NCI-H460 (cell line): ENCODE measurements at places on chromosomes 6 and 20.

DNA sequence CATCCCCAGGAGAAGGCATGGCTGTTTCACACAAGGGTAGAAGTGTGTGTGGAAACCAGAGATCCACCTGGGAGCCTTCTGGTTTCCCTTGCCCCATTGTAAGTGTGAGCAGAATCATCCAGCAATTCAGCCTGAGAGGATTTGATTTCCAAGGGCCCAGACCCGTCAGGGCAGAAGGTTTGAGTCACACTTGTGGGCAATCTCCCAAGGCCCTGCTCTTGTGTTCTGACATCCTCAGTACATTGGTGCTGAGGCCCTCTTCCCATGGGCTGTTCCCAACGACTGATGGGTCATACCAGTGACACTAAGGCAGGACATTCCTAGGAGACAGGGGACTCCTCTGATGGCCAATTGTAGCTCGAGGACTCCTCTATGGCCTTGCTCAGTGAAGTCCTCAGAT is 58.2 kb upstream of the POLR1H start:
- DNase-seq = no peak

- peak; percentile 4 for DNase-seq
Measured at GRCh38 chr6:44100088-44100550, 27.1 kb downstream of the MRPL14 start.

- no peak for DNase-seq
Measured at GRCh38 chr20:33647603-33648395, 14.3 kb upstream of the C20orf144 start.

DNA sequence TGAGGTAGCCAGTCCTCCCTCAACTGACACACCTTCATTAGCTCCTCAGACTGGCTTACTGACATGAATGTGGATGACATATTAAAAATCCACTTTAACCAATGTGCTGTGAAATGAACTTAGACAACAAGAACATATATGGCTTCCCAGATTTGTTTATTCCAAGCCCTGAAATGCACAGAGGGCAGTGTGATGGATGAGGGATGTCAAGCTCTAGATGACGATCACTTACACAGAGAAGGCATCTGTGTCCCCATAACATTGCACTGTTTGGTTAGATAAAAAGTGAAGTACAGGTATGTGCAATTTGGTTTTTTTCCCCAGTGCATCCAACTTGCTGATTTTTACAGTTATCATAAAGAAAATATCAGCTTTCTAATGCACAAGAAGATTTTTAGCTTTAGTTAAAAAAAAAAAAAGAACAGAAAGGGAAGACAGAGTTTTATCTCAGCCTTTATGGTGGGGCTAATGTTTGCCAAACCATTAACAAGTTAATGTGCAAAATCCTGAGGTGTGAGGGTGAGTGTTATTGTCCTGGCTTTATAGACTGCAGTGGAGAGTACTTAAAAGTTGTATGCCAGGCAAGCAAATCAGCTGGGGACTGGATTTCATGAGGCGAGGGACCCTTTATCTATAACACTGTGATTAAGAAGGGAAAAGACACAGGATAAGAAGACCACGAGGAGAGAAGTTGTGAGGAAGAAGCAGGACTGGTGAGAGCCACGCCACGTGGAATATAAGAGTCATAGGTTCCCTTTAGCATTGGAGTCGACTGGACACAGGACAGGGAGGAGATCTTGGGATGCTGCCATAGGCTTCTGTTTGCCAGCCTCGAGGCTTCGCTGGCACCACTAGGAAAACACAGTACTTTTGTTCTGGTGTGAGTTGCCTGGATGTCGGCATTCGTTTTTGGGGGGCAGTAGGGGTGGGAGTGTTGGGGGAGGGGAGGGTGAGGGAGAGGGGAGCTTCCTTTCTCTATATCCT is 90.0 kb upstream of the BACH2 start:
- no peak for DNase-seq

DNA sequence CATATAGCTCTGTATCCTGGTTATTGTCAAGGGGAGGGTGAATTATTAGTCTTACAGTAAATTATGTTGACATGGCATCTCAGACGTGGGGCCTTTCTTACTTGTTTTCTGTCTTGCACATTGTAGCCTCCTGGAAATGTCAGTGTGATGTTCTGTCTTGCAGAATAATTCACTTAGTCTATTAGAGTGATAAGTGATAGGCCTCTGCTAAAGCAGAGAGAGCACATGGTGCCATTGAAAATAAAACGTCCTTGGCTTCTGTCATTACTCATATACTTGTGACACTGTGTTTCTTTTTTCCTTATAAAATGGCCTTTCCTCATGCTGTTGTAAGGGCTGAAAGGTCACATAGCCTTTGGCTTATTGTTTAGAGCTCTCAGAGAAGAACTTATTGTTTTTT is 531.0 kb downstream of the EPM2A start:
- DNase-seq = no peak

GRCh38 chr6:56922645-56923044 is 32.3 kb upstream of the BEND6 start:
- no peak for DNase-seq

- DNase-seq = no peak
Measured at GRCh38 chr6:169075915-169076654, 177.6 kb downstream of the THBS2 start.

DNA sequence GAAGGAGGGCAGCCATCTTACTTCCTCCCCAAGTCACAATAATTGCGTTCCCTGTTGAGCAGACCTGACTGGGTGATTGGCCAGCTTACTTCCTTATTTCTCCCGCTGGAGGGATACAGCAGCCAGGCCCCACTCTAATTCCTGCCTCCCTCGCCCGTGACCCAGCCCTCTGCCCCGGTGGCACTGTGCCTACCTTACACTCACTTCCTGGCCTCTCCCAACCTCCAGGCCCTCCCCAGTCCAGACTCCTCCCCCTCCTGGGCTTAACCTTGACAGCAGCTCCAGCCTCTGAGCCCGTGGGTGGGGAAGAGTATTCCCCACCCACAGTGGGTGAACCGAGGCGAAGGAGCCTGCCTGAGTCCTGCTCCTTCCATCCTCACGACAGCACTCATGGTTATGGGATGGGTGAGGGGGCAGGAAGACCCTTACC is 3.0 kb downstream of the BAK1 start:
- no peak for DNase-seq

GRCh38 chr6:100392423-100392822 is 72.3 kb downstream of the SIM1 start:
- no peak for DNase-seq

GRCh38 chr6:11058406-11058805 is 14.3 kb upstream of the ELOVL2 start:
- DNase-seq = no peak

DNA sequence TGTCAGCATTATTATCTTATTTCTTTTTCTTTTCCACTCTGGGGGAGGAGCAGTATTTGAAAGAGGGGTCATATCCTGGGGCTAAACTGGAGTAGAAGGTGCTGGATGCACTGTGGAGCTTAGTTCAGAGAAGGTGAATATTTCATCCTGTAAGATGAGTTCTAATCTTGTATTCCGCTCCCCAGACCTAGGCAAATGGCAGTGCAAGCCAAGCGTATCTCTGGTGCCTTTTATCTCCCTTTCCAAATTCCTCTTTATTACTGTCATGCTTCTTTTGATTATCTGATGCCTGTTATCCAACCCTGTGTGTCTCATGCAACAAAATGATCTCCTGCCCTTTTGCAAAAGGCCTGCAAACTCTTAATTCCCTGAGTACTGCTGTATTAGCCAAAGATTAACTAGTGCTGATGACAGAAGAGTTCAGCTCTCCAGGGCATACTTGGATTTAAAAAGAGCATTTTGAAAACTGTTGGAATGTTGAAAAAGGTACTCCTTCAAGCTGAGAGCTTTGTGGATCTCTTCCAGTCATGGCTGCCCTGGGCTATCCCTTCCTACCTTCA is 138.0 kb downstream of the CARMIL1 start:
- no peak for DNase-seq

DNA sequence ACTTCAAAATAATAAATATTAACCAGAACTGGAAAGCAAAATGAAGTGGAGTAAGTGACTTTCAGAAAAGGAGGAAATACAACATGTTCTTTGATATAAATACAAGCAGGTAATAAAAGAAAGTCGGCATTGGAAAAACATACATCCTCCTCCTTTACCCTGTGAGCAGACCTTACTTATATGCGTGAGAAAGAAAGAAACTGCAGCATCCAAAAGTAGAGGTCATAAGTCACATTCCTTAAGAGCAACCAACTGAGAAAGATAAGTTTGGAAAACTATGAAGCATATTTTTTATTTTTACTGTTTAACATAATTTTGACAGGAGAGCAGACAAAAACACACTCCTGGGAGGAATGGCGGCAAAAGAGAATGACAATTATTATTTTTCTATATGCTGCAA is 155.5 kb downstream of the HACE1 start:
- no peak for DNase-seq

GRCh38 chr6:68756454-68757375 is 121.6 kb downstream of the ADGRB3 start:
- no peak for DNase-seq

DNA sequence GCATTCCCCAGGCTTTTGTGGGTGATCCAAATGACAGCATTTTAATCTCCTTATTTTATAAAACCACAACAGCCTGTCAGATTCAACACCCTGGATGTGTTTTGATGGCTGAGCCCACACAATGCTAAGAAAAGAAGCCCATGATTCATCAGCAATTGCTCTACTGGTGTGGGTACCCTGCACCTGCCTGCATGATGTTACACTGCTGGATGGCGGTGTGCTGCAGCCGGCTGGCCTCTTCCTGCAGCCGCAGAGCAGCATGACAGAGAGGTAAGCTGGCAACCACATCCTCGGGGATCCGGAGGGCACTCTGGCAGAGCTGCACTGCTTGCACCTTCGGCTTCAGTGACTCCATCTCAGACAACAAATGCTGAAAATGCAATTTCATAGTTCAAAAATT is 327.5 kb downstream of the SYNE1 start:
- no peak for DNase-seq

GRCh38 chr6:75085931-75086635 is 119.8 kb downstream of the COL12A1 start:
- DNase-seq = no peak

GRCh38 chr20:3781153-3781910 is at the start of gene SPEF1:
SPEF1 (minus strand) TSS chr20:3781448; CDS start chr20:3781287, 161 bp downstream.
- peak; percentile 96 for DNase-seq

DNA sequence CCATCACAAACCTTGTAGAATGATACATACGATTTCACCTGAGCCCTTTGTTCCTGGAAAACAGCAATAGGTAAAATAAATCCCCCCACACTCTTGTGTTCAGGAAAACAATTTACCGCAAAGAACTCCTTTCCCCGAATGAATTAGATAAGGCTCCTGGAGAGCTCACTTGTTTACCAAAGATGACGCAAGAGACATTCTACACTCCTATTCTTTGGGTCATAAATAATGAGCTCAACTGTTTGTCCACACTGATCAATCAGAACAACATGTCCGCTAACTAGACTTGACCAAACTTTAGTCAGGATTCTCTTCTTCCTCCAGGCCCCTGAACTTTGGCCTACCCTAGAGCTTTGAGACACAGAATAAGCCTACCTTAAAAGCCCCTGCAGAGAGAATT is 271.9 kb upstream of the OPRM1 start:
- no peak for DNase-seq

DNA sequence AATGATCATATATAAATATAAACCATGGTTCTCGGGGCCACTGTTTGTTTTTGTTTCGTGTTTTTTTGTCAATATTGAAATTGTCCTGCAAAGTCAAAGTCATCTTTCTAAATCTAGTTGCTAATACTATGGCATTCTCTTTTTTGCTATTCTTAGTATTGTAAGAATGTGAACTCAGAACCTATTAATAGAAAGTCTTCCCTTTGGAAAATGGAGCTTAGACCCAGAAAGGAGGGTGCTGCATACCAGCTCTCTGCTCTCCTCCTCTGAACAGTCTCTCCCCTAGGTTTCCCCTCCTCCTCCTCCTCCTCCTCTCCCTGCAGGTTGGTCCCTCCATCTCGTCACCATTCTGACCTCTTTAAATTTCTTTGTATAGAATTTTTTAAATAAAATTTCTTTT is 150.4 kb upstream of the CCN2 start:
- no peak for DNase-seq

DNA sequence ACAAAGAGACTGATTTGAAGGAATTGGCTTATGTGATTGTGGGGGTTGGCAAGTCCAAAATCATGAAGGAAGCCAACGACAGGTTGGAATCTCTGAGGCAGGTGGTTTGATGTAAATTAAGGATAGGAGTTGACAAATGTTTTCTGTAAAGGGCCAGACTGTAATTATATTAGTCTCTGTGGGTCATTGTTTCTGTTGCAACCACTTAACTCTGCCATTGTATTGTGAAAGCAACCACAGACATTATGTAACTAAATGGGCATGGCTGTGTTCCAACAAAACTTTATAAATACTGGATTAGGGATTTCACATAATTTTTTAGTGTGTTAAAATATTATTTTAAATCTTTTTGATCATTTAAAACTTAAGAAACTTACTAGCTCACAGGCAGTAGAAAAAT is 199.2 kb upstream of the MYLIP start:
- DNase-seq = no peak

DNA sequence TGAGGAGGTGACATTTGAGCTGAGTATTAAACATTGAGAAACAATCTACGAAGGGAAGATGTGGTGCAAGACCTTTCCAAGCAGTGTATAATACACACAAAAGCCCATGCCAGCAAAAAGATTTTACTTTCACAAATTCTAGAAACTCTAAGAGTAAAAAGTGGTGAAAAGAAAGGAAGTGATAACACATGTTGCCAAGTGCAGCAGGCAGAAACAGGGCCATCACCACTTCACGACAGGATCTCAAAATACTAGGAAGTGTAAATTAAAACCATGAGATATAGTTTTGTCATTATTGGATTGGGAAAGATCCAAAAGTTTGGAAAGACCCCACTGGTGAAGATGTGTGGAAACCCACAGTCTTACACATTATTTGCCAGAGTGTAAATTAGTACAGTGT is 1.7 kb upstream of the ENTPD6 start:
- DNase-seq = no peak

GRCh38 chr6:20827798-20828197 is 293.5 kb downstream of the CDKAL1 start:
- DNase-seq = no peak

GRCh38 chr20:40757087-40757486 is 68.1 kb upstream of the MAFB start:
- DNase-seq = no peak

GRCh38 chr20:43188234-43188653 is 1.5 kb downstream of the PTPRT start:
- no peak for DNase-seq

- peak; percentile 13 for DNase-seq
Measured at GRCh38 chr6:152461556-152461955, 175.6 kb downstream of the SYNE1 start.

GRCh38 chr6:14639983-14640599 is 522.5 kb downstream of the CD83 start:
- no peak for DNase-seq
